Stimulated activated CD8-positive, alpha-beta memory T cell treated with anti-CD3 and anti-CD28 coated beads, Interleukin-2, amount 100 ng/mL, for 1 hour (primary cell): ENCODE measurements at places on chromosomes 16 and 17.

GRCh38 chr16:2587891-2588565 lies 50.2 kb downstream of the PDPK1 start:
- no peak for DNase-seq

DNA sequence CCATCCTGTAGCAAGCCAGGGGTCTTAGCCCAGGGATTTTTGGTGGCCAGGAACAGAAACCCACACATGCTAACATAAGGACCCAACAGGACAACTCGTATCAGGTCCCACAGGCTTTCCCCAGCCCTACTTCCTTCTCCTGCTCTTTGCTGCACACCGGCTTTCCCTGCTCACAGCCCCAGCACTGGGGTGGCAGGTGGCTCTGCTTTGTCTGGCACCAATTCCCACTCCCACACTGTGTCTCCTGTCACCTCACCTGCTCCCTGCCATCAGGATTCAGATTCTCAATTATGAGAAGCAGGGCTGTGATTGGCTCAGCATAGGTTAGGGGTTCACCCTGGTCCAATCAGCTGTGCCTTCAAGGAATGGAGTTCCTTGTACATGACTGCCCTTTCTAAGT lies 94.1 kb downstream of the TMEM132E start:
- no peak for DNase-seq

GRCh38 chr17:4750606-4751005 lies 10.9 kb upstream of the CXCL16 start:
- no peak for DNase-seq

DNA sequence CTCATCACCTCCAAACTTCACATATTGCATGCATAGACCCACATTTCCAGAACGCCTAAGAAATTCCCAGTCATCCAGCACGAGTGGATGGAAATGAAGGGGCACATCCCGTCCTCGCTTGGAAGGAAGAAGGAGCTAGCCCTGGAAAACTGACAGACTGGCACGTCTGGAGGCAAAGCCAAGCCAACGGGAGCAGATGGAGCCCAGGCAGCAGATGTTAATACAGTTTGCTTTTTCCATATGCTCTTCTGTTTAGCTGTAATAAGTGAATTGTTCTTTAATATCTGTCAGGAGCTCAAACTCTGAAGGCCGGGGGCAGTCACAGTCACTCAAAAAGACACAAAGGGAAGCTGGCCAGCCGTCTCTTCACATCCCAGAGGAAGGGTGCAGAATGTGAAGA lies 187.7 kb downstream of the XYLT1 start:
- DNase-seq, result no peak

DNA sequence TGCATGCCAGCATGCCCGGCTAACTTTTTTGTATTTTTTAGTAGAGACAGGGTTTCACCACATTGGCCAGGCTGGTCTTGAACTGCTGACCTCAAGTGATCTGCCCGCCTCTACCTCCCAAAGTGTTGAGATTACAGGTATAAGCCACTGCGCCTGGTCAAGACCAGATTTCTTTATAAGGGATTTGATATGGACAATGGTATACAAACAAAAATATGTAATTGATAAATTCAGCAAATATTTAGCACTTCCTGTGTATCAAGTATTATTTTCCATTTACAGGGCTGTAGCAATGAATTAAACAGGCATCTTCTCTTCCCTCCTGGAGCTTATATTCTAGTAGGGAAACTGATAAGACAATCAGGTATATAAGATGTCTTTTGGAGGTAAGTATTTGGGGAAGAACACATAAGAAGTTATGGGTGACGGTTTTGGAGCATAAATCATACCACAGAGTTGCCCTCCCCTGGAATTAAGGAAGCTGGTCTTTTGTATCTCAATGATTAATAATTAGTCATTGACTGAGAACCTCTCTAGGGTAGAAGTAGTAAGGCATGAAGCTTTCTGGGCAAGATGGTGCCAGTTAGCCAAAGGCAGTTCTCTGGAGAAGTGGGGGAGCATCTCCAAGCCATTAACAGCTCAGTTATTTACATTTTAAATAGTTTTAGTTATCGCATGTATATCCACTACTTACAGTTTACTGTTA lies 35.8 kb downstream of the TANC2 start:
- no peak for DNase-seq

DNA sequence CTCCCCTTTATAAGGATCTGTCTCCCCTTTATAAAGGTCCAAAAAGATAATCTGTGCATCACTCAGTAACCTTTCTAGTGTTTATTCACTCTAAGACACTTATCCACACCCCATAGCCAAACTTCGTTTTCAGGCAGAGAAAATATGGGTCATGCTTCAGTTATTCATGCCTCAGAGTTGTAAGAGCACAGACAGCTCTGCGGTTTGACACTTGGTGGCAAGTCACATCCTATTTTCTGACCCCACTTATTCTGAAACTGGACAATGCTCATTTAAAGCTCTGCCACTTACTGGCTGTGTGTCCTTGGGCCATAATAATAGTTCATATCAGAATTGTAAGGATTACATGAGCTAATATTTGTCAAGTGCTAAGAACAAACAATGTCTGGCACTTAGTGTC lies 2.0 kb upstream of the KRTAP2-1 start:
- DNase-seq, result no peak

- DNase-seq, result no peak
Measured at GRCh38 chr17:33273743-33274410, 19.2 kb downstream of the ASIC2 start.
